Right atrium auricular region (tissue), 2 donors: ENCODE measurements at places on chromosomes 6 and 20.

GRCh38 chr6:35064757-35065440 lies 76.2 kb downstream of the TCP11 start:
- no peak for DNase-seq

DNA sequence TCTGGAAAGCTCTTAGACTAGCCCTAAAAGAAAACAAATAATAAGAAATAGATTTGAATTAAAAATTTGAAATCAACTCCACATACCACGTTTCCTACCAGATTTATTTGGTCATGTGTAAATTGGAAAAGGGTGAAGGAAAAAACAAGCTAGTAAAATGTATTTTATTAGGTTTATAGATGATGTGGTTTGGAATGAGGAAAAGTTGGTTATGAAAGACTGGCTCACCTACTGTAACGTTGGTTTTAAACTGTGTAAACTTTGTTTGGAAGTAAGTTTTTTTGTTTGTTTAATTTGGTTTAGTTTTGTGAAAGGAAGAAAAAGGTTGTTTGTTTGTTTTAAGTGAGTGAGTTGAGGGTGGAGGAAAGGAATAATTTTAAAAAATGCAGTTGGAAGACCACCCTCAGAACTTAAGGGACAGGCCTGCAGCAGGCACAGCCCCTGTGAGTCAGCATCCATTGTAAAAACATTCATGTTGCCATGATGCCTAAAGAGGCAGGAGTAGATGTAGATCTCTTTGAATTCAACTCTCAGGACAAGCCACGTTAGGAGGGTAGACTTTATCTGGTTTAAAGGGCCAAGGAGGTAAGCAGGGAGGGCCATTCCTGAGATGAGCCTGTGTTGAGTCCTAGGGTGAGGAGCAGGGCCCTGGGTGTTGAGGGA lies 93.7 kb upstream of the SCGN start:
- DNase-seq = no peak

DNA sequence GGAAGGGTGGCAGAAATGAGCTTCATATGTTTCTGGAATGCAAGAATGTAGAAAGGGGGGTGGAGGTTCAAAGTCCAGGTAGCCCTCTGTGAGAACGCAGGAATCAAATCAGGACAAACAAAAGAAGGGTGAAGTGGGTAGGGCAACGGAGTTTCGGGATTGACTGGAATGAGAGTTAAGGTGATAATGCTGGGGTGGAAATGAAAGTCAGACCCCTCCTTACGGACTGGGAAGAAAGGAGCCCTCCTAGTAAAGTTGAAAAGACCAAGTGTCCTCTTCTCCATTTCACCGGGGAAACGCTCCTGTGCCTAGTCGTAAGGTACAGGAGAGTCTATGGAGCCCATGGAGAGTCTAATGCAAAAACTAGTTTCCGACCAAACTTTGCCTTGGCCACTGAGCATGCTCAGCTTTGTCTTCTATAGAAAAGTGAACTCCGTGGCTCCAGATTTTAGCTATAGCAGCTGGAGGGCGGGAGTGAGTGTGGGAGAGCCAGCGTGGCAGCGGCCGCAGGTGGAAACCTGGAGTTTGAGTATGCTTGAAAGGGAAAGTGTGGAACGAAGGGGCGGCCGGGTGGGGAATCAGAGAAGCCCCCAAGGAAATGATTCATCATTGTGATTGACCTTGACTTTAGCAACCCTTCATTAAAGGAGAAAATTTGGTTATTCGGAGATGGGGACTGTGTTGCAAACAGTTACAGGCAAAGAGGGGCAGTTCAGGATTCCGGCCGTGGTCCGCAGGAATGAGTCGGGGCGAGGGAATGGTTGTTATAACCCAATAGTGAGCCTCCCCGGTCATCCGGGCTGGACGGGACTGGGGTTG lies 1.3 kb upstream of the LRRC1 start:
- no peak for DNase-seq

DNA sequence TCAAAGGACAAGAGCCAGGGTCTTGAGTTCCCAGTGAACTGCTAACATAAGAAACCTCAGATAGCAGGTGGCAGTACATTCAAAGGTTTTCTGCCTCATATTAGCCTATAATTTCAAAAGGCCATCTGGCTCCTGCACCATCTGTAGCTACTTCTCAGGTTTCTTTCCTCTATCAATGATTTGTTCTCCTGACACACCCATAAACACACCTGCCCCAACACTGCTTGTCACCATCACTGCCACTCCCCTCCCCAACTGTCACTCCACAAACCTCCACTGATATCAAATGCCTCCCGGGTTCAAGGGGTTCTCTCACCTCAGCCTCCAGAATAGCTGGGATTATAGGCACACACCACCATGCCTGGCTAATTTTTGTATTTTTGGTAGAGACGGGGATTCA lies 152.7 kb upstream of the SLC22A16 start:
- no peak for DNase-seq

GRCh38 chr6:154824076-154824475 lies 90.9 kb downstream of the SCAF8 start:
- no peak for DNase-seq

- no peak for DNase-seq
These were observed 19.1 kb downstream of the TRAF3IP2 start for GRCh38 chr6:111586554-111586953.

- DNase-seq = no peak
These were observed 34.2 kb upstream of the MDGA1 start for GRCh38 chr6:37731888-37732287.

- peak; percentile 77 for DNase-seq
These were observed 39.8 kb downstream of the GNAS start for GRCh38 chr20:58892141-58892931.

DNA sequence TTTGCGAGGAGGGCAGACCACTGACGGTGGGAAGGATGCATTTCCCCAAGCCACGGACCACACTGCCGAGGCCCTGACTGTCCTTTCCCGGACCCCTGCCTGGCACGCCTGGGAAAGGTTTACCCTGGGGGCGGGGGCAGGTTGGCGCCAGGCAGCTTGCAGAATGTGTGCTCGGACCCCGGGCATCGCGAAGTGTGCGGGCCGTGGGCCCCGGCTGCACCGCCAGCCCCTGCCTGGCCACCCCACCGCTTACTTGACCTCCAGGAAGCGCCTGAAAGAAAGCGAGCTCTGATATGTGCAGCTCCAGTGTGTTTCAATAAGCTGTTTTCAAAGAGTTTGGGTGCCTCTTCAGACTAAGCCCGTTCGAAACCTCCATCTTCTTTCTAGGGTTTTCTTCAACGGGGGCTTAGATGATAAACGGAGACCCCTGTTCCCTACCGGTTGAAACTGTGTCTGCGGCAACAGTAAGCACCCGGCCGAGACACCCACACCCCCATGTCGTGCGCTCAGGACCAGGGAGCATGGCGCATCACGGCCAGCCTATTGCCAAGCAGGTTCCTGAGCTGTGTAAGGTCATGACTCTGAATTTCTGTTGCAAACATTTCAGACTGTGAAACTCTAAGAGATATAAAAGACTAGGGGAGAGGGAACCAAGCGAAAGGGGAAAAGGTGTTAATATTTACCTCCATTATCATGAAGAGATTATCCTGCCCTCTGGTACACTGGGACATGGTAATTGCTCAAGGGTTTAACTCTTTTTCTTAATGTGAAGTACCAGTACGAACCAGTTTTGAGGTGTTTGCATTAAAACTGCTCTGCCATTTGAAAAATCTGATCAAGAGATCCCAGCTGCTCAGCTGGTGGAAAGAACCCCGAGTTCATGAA lies 231.2 kb upstream of the FOXQ1 start:
- no peak for DNase-seq

- no peak for DNase-seq
These were observed 725 bp downstream of the TM9SF4 start for GRCh38 chr20:32110173-32110704.

GRCh38 chr6:43768983-43769525 lies 957 bp upstream of the VEGFA start:
- peak; percentile 84 for DNase-seq

DNA sequence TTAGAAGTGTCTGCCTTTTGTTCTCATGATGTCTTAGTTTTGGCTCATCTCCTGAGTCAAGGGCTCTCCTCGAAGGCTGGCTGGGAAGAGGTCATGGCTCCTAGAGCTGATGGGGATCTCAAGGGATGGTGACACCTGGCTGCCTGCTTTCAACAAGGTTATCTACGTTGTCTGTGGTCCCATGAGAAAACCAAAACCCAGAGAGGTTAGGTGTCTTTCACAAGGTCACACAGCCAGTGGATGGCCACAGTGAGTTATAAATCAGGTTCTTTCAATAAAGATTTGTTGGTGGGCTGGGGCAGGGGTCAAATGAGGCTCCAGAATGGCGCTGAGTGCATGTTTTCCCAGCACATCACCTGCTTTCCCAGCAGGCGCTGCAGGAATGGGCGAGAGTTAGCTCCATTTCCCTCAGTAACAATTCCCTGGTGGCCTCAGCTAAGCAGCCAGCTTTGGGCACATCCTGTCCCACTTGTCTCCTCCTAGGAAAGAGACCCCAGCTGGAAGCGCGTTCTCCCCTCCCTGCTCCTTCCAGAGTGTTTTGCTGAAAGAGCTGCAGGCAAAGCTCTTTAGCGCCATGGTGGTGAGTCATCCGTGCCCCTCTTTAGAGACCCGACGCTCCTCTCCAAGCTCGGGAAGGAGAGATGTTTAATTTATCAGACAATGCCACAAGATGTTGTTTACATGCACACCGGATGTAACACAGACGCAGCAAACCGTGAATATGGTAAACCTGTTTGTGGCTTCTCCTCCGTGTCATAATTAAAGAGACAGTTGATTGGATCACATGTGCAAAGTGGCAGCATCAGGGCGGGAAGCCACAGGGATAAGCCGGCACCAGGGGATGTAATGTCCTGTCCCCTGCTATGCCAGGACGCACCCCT lies 109.7 kb downstream of the LRFN2 start:
- DNase-seq = no peak

DNA sequence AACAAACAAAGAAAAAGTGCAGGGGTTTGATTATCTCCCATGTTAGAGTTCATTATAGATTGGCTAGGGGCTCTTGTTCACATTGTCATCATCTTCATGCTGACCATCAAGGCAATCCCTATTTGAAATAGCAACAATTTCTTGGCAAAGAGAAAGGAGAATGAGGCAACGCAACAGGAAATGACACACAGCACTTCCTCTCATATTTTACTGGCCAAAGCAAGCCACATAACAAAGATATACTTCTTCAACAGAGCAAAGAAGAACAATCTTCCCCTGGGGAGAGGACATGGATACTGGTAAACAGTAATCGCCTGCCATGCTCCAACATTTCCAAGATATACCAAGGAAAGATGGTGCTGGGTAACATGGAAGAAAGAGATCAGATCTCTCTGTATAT lies 29.8 kb downstream of the EPM2A start:
- no peak for DNase-seq

GRCh38 chr6:150123645-150124044 lies 19.2 kb upstream of the PPP1R14C start:
- no peak for DNase-seq

- no peak for DNase-seq
These were observed 233.6 kb upstream of the ASCC3 start for GRCh38 chr6:101114703-101115102.

- DNase-seq = no peak
These were observed 13.2 kb downstream of the BPHL start for GRCh38 chr6:3131695-3132094.

GRCh38 chr6:111354758-111355555 lies 128.1 kb downstream of the REV3L start:
- no peak for DNase-seq

DNA sequence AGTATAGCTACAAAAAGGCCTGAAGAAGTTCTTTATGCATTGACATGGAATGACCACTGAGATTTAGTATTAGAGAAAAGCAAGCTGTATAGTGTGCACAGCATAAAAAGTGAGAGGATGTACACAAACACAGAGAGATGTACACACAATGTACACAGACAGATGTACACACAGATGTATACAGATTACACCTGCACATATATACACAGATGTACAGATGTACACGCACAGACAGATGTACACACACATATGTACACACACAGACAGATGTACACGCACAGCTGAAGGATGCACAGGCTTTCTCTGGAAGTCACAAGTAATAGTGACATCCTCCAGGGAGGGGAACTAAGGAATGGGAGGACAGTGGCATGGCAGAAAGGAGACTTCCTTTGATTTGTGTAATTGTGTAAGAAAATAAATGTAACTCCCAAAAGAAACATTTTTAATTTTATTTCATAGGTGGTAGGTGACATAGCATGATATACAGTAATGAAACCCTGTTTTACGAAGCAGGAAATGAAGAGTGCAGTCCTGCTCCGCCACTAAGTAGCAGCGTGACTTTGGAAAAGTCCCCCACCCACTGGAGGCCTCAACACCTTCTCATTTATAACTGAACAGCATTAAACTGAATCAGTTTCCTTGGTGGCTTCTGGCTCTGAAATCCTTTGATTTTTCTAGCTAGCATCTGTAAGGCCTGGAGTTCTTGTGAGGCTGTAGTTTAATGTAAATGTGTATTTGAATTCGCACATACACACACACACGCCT lies 14.1 kb downstream of the NFATC2 start:
- no peak for DNase-seq

DNA sequence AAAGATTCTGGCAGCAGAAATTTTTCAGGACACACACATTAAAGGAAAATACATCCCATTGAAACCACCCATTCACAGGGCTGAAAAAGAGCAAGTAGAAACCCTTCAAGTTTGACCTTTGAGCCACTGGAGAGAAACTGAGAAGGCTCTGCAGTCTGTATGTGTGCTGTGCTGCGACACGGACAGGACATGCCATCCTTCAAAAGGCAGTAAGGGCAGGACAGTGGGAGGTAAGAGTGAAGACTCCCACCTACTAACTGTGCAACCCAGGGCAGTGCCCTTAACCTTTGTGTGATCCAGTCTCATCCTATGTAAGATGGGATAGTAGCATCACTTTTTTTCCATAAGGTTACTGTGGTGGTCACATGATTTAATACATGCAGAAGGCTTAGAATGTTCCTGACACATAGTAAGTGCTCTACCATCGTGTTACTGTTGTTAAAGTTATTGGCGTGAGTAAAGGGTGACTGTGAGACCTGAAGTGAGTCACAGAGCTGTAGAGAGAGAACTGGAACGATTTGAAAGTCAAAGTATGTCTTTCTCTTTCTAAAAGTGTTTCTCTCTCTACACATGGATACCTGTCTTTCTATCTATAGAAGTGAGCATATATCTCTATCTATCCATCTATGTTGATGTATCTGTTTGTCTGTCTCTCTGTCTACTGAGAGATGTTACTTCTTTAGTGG lies 153.7 kb upstream of the OLIG3 start:
- no peak for DNase-seq

GRCh38 chr6:56242346-56242745 lies 5.0 kb downstream of the COL21A1 start:
- no peak for DNase-seq

- no peak for DNase-seq
These were observed 3.4 kb upstream of the HLA-DQB1 start for GRCh38 chr6:32669893-32670292.

DNA sequence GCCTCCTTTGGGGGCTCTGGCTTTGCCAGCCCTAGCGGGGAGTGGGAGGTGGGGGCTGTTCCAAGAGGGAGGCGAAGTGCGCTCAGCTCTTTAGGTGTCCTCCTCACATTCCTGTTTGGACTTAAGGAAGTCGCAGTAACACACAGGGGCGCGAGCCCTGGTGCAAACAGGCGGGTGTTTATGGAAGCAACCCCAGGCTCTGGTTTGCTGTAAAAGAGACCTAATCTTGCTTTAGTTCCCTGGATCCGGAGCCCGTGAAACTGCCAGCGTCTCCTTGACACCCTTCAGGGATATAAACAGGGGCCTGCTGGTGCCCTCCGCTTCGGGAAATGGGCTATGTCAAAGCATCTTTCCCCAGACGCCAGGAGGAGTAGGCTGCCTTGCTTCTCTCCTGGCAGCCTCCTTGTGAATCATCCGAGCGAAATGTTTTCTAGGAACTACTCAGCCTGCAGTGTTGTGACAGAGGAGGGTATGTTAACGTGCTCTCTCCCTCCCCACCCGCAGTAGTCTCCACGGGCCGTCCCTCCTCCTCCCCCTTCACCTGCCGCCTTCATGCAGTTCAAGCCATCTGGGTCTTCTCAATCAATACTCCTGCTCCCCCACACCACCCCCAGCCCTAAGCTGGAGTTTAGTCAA lies 168.0 kb upstream of the LRFN2 start:
- no peak for DNase-seq
